ENCODE measurements at places on chromosomes 3 and 15. TPM values are rescaled to one million over a fixed set of nuclear protein-coding genes. Genes with fewer than 3 reads are reported as not detected.

- DNase-seq: peak; percentile 59
Observed at GRCh38 chr3:49352281-49352680, 5.9 kb downstream of the GPX1 start.

DNA sequence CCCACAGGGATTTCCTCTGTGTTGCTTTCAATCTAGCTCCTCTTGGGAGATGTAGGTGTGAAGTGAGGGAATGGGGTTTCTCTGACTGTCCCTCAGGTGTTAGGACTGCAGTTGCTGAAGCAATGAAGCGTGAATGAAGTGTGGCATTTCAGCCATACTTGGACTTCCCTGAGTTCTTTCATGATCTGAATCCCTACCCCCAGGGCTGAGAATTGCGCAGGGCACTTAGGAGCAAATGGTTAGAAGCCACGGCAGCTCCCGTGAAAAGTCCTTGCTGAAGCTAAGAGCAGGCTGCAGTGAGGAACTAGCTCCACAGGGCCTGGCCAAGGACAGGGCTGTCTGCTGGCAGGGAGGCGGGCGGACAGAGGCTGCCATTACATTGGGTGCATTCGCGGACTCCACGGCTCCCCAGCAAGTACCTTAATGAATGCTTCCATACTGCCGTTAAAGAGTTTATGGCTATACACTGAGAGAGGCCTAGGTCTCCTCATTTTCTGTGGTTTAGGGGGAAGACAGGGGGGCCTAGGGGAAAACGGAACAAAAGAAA lies 69.0 kb upstream of the RAD18 start:
- DNase-seq: peak; percentile 40

DNA sequence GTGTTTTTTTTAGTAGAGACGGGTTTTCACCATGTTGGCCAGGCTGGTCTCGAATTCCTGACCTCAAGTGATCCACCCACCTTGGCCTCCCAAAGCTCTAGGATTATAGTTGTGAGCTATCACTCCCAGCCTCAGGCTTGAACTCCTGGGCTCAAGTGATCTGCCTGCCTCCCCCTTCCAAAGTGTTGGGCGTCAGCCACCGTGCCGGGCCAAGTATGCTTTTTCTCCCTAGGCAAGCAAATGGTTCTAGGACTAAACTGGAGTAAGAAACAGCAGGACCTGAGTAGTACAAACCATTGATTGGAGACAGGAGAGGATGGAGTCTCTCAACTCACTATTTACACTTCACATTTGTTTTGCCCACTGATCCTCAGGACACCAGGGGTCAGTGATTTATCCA lies 4.6 kb upstream of the PTPN9 start:
- DNase-seq: no peak

Gene SAMD7
- total RNA-seq: not detected

DNA sequence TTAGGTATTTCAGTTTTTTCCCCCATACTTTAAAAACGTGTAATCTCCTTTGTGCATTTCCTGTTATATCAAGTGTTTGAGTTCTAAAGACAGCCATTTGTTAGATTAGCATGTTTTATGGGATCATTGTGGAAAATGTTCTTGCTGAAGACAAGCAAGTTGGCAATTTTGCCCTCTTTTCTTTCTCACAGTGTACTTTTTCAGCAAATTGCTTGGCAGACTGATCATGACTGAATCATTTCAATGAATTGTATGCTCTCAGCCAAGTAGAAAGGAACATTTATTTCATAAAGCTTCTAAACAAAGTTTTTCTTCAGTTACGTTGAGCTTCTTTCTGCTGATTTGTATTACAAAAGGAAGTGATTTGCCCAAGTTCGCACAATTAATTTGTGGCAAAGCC lies 51.6 kb downstream of the ATG7 start:
- no peak for DNase-seq

GRCh38 chr15:73212424-73212823 lies 156.3 kb downstream of the HCN4 start:
- no peak for DNase-seq

GRCh38 chr3:157872902-157873301 lies 233.3 kb downstream of the SHOX2 start:
- DNase-seq: no peak

DNA sequence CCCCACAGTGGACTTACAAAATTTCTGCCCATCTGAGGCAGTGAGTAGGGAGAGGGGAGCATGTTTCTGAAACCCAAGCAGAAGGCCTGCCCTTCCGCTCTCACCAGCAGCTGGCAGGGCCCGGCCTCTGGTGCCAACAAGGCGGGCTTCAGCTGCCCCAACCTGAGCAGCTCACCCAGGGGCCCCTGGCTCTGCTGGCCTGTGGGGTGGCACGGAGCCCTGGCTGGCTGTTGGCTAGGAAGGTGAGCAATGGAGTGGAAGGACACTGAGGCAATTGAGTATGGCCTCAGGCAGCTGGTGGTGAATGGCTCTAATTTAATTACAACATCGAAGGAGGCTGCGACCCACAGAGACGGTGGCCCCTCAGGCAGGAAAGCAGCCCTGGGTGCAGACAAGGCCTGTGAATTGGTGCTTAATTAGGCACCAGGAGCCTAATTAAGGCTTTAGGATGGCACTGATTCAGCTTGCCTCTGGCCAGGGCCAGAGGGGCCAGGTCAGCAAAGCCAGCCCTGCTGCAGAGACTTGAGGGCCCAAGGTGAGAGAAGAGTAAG lies 60.9 kb downstream of the ST8SIA2 start:
- no peak for DNase-seq

Gene MDFIC2
- total RNA-seq: not detected

GRCh38 chr3:171781711-171782127 lies 28.6 kb downstream of the PLD1 start:
- DNase-seq: no peak

- no peak for DNase-seq
Observed at GRCh38 chr3:7781395-7781794, 720.2 kb upstream of the LMCD1 start.

DNA sequence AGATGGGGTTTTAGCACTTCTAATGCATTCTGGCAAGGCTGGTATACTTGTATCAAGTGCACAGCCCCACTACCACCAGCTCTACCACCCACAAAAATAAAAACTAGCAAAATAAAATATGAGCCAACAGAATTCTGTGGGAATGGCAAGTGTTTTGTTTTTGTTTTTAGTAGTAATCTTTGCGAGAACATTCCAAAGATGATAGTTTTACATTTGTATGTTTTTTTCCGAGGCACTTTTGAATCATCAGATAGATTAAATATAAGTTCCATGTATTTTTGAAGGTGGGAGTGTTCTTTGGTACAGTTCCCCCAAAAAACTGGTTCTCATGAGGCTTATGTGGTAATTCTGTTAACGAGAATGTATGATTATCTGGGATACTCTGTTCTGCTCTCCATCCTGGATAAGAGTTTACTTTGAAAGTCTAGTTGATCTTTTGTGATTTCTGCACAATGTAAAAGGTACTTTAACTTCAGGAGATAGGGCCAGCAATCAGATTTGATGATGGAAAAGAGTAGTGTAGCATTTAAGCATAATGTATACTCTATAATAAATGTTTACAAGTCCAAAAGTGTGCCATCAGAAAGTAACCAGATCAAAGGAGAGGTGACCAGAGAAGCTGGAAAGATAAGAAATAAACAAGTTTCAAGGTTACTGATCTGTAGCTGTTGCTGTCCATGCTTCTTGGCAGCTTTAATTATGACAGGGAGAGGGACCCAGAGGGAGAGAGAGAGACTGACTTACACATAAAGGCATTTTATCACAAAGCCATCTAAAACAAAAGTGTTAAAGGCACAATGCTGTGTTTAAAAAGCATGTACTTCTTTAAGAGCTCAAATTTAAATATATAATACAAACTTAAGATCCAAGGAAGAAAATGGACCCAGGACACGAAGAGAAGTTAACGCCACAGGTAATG lies 130.9 kb downstream of the PGPEP1L start:
- DNase-seq: no peak

- no peak for DNase-seq
Observed at GRCh38 chr3:66298591-66298990, 77.8 kb downstream of the SLC25A26 start.

GRCh38 chr15:59818336-59818735 lies 129.2 kb upstream of the BNIP2 start:
- DNase-seq: no peak

DNA sequence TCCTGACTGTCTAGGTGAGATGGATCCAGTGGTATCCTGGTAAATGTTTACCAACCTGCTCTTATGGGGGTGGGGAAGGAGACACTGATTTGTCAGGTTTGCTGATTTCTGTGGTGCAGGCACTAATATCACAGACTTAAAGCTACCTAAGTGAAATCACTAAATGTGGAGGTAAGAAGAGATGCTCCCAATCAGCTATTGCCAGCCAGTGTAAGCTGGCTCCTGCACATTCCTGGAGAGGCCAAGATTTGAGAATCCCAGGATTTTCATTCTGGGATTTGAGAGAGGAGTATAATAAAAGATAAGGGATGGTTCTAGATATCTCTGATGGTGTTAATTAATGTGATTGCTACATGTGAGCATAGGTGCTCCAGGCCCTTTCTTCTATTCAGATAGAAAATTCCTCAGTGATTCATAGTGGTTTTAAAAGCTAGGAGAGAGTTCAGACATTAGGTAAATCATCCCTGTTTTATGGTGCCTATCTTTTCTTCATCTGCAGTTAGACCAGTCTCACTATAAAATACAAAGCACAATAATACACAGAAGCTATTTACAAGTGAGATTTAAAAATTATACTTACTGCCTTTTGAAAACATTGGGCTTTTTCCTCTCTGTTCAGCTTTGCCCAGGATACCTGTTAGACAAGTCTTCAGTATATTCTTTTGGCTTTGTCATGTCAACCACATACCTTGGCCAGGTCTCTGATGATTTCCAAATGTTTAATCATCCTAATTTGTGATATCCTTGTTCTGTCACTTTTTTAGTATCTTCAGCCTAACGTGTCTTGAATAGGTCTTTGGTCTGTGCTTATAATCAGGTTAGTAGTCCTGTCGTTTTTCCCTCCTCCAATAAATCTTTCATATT lies 90.9 kb downstream of the MBNL1 start:
- peak; percentile 71 for DNase-seq

Gene MEX3B
- 4.6 TPM for total RNA-seq

DNA sequence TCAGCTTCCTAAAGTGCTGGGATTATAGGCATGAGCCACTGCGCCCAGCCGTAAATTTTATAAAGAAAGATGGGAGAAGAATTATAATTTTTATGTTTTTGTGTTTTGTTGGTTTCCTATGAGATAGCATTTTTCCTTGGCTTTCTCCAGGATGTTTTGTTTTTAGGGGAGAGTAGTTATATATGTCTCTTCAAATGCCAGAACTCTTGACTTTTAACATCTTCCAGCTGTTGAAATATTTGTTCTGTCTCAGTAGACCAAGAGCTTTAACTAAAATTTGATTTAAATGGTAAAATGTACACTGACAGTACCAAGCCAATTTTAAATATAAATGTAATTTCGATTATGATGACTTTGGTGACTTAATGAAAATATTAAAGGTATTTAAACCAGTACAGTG lies 96.8 kb downstream of the DHX36 start:
- no peak for DNase-seq

- DNase-seq: peak; percentile 32
Observed at GRCh38 chr15:62326460-62327011, 161.5 kb upstream of the C2CD4B start.

GRCh38 chr15:43854801-43855200 lies 28.0 kb downstream of the WDR76 start:
- DNase-seq: peak; percentile 21

DNA sequence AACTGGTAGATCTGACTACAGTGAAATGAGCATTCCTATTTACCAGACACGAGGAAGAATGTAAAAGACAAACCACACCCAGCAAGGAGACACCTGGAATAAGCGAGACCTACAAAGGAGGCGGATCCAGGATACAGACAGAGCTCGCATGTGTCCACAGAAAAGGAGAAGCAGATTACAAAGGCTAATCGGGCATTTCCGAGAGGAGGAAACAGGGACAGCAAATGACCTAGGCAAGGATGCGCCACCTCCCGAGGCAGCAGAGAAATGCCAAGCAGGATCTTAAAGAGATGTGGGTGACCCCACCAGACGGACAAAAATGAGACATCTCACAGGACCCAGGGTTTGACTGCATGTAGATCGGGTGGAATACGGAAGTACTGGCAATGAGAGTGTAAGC lies 63.2 kb upstream of the IQSEC1 start:
- no peak for DNase-seq

DNA sequence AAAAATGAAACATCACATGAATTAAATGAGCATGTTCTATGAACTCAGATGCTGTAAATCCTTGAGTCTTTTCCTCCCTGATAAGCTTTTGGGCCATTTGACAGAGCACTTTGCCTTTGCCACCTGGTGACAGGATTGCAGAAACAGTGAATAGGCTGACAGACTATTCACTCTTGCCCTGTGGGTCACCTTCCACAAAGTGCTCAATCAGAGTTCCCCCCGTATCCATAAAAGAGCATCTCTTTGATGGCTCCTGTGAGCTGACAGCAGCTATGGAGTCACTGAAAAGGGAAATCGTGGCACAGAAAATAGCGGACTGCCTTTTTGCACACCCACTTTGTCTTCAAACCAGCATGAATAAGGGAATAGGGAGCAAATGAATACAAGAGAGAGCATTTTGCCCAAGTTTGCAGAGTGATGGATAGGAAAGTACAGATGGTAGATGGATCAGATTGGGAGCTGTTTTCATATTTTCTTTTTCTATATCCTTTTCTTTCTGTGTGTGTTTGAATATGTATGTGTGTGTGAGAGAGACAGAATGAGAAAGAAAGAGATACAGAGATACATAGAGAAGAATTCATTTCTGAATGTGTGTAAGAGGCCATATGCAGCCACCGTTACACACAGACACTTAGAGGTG lies 37.8 kb upstream of the GOLM2 start:
- no peak for DNase-seq

GRCh38 chr3:134332344-134332743 lies 41.9 kb downstream of the AMOTL2 start:
- no peak for DNase-seq

Gene BLM
- total RNA-seq: 0.89 TPM

Gene SLC7A14
- 0.55 TPM for total RNA-seq

DNA sequence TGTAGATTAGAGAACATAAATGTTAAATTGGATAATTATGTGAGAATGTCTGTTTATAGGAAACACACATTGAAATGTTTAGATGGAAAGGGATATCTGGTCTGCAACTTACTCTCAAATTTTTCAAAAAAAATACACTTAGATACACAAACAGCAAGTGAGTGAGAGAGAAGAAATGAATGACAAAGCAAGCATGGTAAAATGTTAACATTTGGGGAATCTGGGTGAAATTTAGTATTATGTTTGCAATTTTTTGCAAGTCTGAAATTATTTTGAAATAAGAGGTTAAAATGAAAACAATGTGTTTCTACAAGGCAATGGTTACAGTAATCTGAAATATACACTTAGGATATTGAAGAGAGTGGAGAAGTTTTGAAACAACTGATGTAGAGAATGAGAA lies 134.3 kb downstream of the GLDN start:
- DNase-seq: no peak

Measured in renal cortical epithelial cell (primary cell).